ENCODE measurements at places on chromosomes 1 and 21. TPM values are rescaled to one million over a fixed set of nuclear protein-coding genes. Genes with fewer than 3 reads are reported as not detected.

The ARHGEF16 gene
- total RNA-seq, result not detected

The SASS6 gene
- total RNA-seq, result 16.7 TPM

The TEDDM1 gene
- total RNA-seq, result not detected

The LIN9 gene
- 10.0 TPM for total RNA-seq

The ZBTB8OS gene
- total RNA-seq, result 53.2 TPM

The GUCA2B gene
- total RNA-seq, result not detected

The PRKAA2 gene
- 0.08 TPM for total RNA-seq

The PNRC2 gene
- 137 TPM for total RNA-seq

The LRRC39 gene
- total RNA-seq, result 0.70 TPM

The CRYZ gene
- 45.0 TPM for total RNA-seq

The PADI2 gene
- total RNA-seq, result 0.11 TPM

The TTC39A gene
- 0.61 TPM for total RNA-seq

The KCNT2 gene
- total RNA-seq, result not detected
